Effector memory CD4-positive, alpha-beta T cell (primary cell): ENCODE measurements at places on chromosomes 13 and 19.
A peak's percentile ranks its signal among the peaks of the same experiment; 100 is the strongest.

DNA sequence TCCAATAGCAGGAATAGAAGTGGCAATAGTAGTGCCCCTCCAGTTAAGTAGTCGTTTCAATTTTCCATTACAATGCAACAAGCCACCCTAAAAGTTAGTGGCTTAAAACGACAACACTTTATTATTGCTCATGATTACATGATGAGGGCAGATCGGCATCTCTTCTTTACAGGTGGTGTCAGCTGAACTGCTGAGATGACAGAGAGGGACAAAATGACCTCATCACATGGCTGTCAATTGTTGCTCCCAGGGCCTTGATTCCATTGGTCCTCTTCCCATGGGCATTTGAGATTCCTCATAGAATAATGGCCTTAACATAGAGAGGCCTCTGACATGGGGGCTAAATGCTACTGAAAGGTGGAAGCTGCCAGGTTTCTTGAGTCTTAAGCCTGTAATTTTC is 679.8 kb upstream of the KLHL1 start:
- H3K36me3 ChIP-seq = no peaks in the 10 kb centered on the region
- no peak overlapping the region for H3K4me3 ChIP-seq
- H3K4me1 ChIP-seq = no peaks in the 10 kb centered on the region

GRCh38 chr19:35307931-35308330 is 16.0 kb downstream of the MAG start:
- no peaks in the 10 kb centered on the region for H3K36me3 ChIP-seq
- H3K27me3 ChIP-seq = no peaks in the 10 kb centered on the region
- H3K27ac ChIP-seq = no peak overlapping the region
- no peak overlapping the region for H3K4me3 ChIP-seq

- H3K36me3 ChIP-seq = no peaks in the 10 kb centered on the region
- H3K27ac ChIP-seq = no peak overlapping the region
- DNase-seq = no peak
These were observed 318.8 kb upstream of the SGCG start for GRCh38 chr13:22861958-22862466.

DNA sequence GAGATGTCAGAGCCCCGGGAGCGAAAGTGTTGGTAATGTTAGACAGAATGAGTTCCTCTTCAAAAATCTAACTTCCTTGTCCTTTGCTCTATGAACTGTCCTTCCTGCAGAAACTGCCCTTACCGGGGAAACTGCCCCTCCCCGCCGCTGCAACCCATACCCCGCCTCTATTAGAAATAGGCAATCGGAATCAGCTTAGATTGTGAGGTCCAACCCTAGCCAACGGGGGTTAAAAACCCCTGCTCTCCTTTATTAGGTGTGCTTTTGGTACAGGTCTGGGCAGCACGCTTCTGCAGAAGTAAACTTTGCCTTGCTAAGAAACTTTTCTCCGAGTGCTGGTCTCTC is 11.5 kb upstream of the CAPNS1 start:
- peaks cover 19% of the 10 kb centered on the region for H3K36me3 ChIP-seq
- peak overlapping the region; percentile 66 for H3K27ac ChIP-seq
- peak overlapping the region; percentile 57 for H3K4me3 ChIP-seq
- H3K4me1 ChIP-seq = no peaks in the 10 kb centered on the region
- DNase-seq = no peak

GRCh38 chr19:54158812-54159351 is 639 bp downstream of the LENG1 start:
- H3K4me3 ChIP-seq = peak overlapping the region; percentile 60
- no peak for DNase-seq
- H3K4me1 ChIP-seq = peaks cover 54% of the 10 kb centered on the region
- peak overlapping the region; percentile 83 for H3K27ac ChIP-seq
- H3K27me3 ChIP-seq = no peaks in the 10 kb centered on the region

- DNase-seq = no peak
- no peaks in the 10 kb centered on the region for H3K27me3 ChIP-seq
- no peak overlapping the region for H3K4me3 ChIP-seq
- H3K27ac ChIP-seq = no peak overlapping the region
These were observed 648.0 kb downstream of the DACH1 start for GRCh38 chr13:71218960-71219359.

DNA sequence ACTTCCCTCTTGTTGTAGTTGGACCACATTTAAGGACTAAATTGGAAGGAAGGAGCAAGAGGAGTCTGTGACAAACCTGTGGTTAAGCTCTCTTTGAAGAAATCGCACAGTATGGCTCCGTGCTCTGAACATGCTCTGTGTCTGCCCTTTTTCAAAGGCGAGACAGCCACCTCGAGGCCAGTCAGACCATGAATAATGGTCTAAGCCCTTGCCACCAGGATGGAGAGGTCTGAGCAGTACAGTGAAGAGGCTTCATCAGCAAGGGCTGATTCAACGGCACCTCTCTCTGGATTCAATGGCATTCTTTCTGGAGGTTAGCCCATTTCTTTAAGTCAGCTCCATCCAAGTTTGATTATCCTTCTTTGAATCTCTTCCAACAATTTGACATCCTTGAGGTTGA is 30.9 kb downstream of the FAM216B start:
- no peaks in the 10 kb centered on the region for H3K36me3 ChIP-seq
- H3K4me3 ChIP-seq = no peak overlapping the region
- no peaks in the 10 kb centered on the region for H3K4me1 ChIP-seq
- H3K27ac ChIP-seq = no peak overlapping the region

- no peak for DNase-seq
- H3K27me3 ChIP-seq = no peaks in the 10 kb centered on the region
- H3K4me3 ChIP-seq = no peak overlapping the region
- no peak overlapping the region for H3K27ac ChIP-seq
These were observed 114.3 kb downstream of the SIPA1L3 start for GRCh38 chr19:38021352-38021751.

- no peaks in the 10 kb centered on the region for H3K4me1 ChIP-seq
- no peak for DNase-seq
- no peak overlapping the region for H3K4me3 ChIP-seq
- no peaks in the 10 kb centered on the region for H3K27me3 ChIP-seq
- no peak overlapping the region for H3K27ac ChIP-seq
- no peaks in the 10 kb centered on the region for H3K36me3 ChIP-seq
These were observed 16.8 kb downstream of the TEX29 start for GRCh38 chr13:111337206-111337605.

GRCh38 chr13:104796581-104796980 is 1730.4 kb upstream of the SLC10A2 start:
- H3K4me3 ChIP-seq = no peak overlapping the region
- H3K27me3 ChIP-seq = no peaks in the 10 kb centered on the region
- no peak for DNase-seq
- H3K27ac ChIP-seq = no peak overlapping the region
- H3K4me1 ChIP-seq = no peaks in the 10 kb centered on the region
- H3K36me3 ChIP-seq = no peaks in the 10 kb centered on the region

DNA sequence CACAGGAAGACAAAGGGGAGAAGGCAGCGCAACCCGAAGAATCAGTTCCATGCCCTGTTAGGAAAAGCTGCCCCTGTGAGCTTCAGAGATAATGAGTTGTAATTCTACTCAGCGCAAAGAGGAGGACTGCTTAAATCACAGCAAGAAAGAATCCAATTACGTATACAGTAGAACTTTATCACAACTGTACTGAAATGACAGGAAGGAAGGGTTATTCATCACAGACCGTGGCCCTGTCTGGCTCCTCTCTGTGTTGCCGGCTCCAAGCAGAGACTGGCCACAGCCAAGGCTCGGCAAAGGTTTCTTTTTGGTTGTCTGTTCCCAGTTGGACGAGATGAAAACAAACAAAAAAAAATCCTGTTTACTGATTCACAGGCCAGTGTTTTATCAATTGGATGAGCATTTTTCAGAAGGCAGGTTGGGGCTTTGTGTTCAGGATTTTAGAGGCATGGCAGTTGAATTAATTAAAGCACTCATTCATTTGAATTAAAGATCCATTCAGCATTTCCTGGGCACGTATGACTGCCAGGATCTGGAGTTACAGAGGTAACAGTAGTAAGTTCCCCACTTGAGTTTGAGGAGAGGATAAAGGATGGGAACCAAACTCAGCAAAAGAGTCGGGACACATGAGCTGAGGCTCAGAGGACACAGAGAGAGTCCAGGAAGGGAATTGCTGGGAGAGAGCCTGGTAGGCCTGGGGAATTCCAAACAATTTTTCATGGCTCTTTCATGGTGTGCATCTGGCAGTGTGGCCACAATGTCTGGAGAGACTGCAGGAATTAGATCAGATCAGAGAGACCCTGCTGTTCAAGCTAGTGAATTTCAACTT is 341.0 kb downstream of the DNAJC15 start:
- no peaks in the 10 kb centered on the region for H3K36me3 ChIP-seq
- DNase-seq = no peak
- H3K4me3 ChIP-seq = no peak overlapping the region
- H3K27ac ChIP-seq = no peak overlapping the region
- H3K4me1 ChIP-seq = peaks cover 6% of the 10 kb centered on the region
- H3K27me3 ChIP-seq = no peaks in the 10 kb centered on the region

- H3K36me3 ChIP-seq = no peaks in the 10 kb centered on the region
- no peak overlapping the region for H3K27ac ChIP-seq
- H3K27me3 ChIP-seq = no peaks in the 10 kb centered on the region
- no peak overlapping the region for H3K4me3 ChIP-seq
These were observed 37.3 kb downstream of the KDM4B start for GRCh38 chr19:5006201-5006600.

- H3K4me1 ChIP-seq = no peaks in the 10 kb centered on the region
- H3K27ac ChIP-seq = no peak overlapping the region
- no peak overlapping the region for H3K4me3 ChIP-seq
- peaks cover 7% of the 10 kb centered on the region for H3K27me3 ChIP-seq
- no peaks in the 10 kb centered on the region for H3K36me3 ChIP-seq
These were observed 54.0 kb downstream of the ING1 start for GRCh38 chr13:110767476-110767875.

- DNase-seq = no peak
- no peaks in the 10 kb centered on the region for H3K27me3 ChIP-seq
- no peaks in the 10 kb centered on the region for H3K36me3 ChIP-seq
These were observed 2.4 kb downstream of the PIK3R2 start for GRCh38 chr19:18155095-18156087.

DNA sequence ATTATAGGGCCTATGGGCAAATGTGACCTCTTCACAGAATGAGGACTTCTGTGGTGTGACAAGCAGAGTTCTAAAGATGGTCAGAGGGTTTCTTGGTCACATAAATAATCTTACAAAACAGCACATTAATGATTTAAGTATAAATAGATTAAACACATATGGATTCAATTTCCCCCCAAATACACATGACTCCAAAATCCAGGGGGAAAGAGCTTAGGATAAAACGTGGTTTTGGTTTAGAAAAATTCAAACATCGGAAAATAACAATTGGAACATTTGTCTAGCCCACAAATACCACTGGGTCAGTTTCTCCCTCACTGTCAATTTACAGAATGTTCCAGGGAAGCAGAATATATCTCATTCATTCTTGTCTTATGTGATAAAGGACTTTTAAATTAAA is 283.1 kb downstream of the COG6 start:
- DNase-seq = no peak
- H3K27ac ChIP-seq = no peak overlapping the region
- H3K36me3 ChIP-seq = no peaks in the 10 kb centered on the region
- no peaks in the 10 kb centered on the region for H3K4me1 ChIP-seq
- H3K27me3 ChIP-seq = no peaks in the 10 kb centered on the region
- no peak overlapping the region for H3K4me3 ChIP-seq

DNA sequence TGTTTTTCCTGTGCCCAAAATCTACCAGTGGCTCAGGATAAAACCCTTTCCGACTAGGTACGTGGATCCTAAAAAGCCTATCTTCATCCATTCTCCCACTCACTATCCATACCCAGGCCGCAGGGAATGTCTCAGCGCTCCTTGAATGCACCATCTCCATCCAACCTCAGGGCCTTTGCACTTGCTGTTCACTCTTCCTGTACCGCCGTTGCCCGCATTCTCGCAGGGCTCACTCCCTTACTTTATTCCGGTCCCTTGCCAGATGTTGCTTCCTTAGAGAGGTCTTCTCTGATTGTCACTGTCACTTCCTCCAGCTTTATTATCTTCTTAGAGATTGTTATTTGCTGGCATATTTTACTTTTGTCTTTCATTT is 93.3 kb upstream of the ZNF536 start:
- no peaks in the 10 kb centered on the region for H3K4me1 ChIP-seq
- no peak for DNase-seq
- H3K27ac ChIP-seq = no peak overlapping the region
- no peaks in the 10 kb centered on the region for H3K36me3 ChIP-seq
- H3K27me3 ChIP-seq = no peaks in the 10 kb centered on the region
- H3K4me3 ChIP-seq = no peak overlapping the region

GRCh38 chr13:21849323-21849722 is 178.4 kb downstream of the FGF9 start:
- no peaks in the 10 kb centered on the region for H3K36me3 ChIP-seq
- no peak overlapping the region for H3K4me3 ChIP-seq
- no peak overlapping the region for H3K27ac ChIP-seq
- no peaks in the 10 kb centered on the region for H3K4me1 ChIP-seq

GRCh38 chr13:80510686-80511085 is 169.8 kb upstream of the SPRY2 start:
- DNase-seq = no peak
- H3K36me3 ChIP-seq = no peaks in the 10 kb centered on the region
- no peak overlapping the region for H3K27ac ChIP-seq
- no peak overlapping the region for H3K4me3 ChIP-seq

DNA sequence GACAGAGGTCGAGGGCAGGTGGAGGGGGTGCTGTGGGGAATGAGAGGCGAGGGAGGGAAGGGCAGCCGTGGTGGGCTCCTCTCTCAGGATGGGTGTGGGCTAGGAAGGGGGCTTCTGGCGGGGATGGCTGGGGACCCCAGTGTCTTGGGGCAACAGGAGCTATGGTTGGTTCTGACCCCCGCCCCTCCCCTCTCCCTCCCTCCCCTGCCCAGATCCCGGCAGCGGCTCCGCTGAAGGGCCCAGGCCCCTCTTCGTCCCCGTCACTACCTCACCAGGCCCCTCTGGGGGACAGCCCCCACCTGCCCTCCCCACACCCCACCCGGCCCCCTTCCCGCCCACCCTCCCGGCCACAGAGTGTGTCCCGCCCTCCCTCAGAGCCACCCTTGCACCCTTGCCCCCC is 19.3 kb upstream of the EHD2 start:
- H3K4me3 ChIP-seq = no peak overlapping the region
- no peaks in the 10 kb centered on the region for H3K4me1 ChIP-seq
- DNase-seq = no peak
- peaks cover 19% of the 10 kb centered on the region for H3K36me3 ChIP-seq
